ENCODE measurements at places on chromosomes 4 and X.

DNA sequence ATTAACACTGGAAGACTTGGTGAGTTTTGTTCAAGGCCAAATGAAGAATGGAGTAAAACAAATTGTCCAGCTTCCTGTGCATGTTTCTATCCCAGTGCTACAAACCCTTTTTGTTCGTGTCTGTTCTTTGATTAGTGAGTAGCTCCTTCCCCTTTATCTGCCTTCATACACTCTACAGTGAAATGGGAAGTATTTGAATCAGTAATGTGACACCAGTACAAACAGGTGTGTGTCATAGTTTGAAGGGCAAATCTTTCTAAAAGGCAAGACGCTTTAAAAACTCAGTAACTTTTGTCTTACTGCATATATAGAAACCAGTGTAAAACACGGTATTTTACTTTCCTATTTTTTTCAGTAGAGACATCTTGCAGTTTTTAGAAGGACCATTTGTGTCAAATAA lies 5.9 kb downstream of the ARHGEF38 start:
- no peak for DNase-seq

GRCh38 chr4:44415251-44415650 lies 33.4 kb downstream of the KCTD8 start:
- no peak for DNase-seq

GRCh38 chr4:138051157-138051556 lies 191.0 kb downstream of the SLC7A11 start:
- DNase-seq = no peak

GRCh38 chrX:15072880-15073279 lies 197.0 kb downstream of the ASB9 start:
- DNase-seq = no peak

- DNase-seq = no peak
These were observed 602.9 kb upstream of the HTR2C start for GRCh38 chrX:113980953-113981352.

- DNase-seq = no peak
These were observed 73.9 kb downstream of the GC start for GRCh38 chr4:71709961-71710360.

DNA sequence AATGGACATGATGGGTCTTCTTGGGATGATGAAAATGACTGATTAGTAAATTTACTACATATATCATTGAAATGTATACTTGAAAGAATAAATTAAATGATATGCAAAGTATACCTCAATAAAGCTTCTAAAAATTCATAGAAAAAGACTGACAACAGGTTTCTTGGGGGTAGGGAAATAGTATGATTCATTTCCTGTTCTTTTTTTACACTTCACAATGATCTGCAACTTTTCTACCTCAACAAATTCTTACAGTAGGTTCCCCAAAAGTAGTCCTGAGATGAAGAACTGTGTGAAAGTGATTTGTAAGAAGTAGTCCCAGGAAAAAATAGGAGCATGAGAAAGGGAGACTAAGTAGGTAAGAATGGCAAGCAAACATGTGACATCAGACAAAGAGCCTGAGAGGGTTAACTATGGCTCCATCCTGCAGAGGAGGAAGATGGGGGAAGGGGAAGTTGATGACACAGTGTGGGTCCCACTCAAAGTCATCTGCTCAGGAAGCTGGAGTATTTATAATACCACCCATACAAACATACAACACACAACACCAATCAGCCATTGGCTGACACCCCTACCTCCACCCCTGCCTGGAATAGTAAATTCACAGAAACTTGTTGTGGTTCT lies 73.9 kb downstream of the ARHGAP6 start:
- DNase-seq = no peak

DNA sequence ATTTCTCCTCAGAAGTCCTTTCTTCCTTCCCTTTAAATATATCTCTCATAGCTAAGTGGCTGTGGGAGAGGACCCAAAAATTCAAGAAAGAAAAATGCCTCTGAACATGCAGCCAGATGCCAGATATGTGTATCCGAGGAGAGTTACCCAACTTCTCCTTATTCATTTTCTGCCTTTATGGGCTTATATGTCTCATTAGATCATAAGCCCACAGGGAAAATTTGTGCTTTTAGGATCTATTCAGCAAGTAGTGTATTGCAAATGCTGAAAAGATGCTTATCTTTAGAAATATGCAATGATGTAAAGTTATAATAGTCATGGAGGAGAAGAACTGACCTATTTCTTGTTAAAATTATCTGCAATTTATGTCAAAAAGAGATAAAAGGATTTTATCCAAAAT lies 371.8 kb upstream of the NOCT start:
- no peak for DNase-seq

DNA sequence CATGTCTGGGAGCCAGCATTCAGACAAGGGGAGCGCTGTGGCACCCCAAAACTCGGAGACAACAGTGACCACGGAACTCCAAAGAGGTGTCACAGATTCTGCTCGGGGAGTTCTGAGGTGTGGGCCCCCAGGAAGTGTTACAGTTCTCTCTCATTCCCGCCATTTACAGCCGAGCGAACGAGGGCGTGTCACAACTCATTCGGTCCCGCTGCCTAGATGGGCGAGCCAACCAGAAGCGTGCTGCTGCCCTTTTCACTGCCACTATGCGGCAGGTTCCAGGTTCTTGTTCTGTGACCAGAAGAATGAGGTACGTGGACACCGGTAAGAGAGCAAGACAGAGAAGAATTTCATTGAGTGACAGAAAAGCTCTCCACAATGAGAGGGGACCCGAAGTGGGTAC lies 1370.6 kb upstream of the AGA start:
- DNase-seq = no peak

- no peak for DNase-seq
These were observed 1342.4 kb upstream of the TENM3 start for GRCh38 chr4:180900781-180901180.

- no peak for DNase-seq
These were observed 3.2 kb upstream of the CCKAR start for GRCh38 chr4:26493461-26493860.

- no peak for DNase-seq
These were observed 86.0 kb downstream of the SCD5 start for GRCh38 chr4:82712561-82712960.

DNA sequence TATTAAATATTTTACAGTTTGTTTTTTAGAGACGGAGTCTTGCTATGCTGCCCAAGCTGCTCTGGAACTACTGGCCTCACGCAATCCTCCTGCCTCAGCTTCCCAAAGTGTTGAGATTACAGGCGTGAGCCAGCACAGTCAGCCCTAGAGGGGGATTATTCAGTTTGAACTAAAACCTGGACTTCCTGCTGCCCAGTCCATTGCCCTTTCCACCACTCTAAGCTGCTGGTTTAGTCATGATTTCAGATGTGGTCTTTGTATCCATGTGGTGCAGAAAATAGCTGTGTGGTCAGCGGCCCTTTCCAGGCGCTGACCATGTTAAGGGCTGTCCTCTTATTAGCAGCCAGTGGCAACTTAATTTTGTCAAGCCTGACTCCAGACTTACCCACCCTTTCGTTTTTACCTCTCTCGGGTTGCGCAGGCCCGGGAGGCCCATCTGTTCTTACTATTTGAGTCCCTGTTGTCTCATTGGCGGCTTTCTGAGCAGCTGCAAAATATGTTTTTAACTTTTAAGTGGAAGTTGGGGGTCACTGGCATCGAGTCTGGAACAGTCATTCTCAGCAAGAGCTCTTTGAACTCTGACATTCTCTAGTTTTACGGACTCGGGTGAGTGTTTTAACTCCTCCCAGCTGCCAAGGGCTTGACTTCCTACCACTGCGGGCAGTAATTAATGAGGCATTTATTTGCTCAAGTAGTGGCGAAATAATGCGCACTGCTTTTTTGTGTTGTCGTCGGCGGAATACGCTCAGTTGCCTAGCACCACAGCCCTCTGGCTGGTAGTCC lies 773 bp upstream of the VMA21 start:
- DNase-seq = peak; percentile 39

DNA sequence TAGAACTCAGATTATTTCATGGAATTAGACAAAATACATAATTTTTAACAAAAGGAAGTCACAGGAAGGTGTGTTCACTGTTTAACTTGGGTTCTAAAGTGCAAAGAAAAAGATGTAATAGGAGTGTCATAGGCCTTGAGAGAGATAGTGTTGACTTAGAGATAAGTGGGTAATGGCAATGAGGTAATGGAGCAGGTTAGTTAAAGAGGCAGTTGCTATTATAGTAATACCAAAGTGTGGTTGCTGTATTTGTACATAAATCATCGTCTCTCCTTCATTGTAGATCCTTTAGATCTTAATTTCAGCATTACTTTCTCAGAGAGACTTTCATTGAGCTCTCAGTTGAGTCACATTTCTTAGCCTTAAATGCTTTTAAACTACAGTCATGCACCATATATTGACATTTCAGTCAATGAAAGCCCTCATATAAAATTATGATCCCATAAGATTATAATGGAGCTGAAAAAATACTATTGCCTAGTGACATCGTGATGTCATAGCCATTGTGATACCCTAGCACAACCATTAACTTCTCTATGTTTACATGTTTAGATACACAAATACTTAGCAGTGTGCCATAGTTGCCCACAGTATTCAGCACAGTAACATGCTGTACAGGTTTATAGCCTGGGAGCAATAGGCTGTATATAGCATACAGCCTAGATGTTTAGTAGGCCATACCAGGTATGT lies 245.4 kb downstream of the ADGRL3 start:
- DNase-seq = no peak

GRCh38 chr4:6875431-6875831 lies 34.2 kb upstream of the TBC1D14 start:
- DNase-seq = no peak

- DNase-seq = no peak
These were observed 34.2 kb downstream of the TSC22D3 start for GRCh38 chrX:107741404-107741790.

GRCh38 chr4:8201321-8201781 lies 2.3 kb downstream of the SH3TC1 start:
- no peak for DNase-seq

DNA sequence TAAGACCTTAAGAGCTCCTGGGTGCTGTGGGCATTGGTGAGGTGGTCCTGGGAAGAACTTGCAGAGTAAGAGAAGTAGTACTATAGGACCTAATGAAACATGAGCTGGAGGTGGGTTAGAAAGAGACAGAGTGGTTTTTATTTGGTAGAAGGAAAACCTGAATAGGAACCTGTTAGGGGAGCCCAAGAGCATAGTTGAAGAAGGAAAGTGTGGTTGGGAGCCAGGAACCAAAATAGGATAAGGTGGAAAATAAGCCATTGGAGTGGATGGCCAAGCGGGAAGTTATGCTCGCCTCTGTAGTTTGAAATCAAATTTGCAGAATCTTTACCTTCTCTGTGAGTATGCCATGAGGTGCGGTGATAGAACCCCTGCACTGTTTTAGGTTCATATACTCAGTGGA lies 26.7 kb downstream of the GAB1 start:
- DNase-seq = no peak

- no peak for DNase-seq
These were observed 56.5 kb upstream of the PHKA2 start for GRCh38 chrX:19040373-19040772.

- no peak for DNase-seq
These were observed 995.7 kb upstream of the PRKX start for GRCh38 chrX:4708970-4709760.

- no peak for DNase-seq
These were observed 133.8 kb upstream of the UBQLN2 start for GRCh38 chrX:56429581-56429980.
